ENCODE measurements at places on chromosomes 5 and 9.

DNA sequence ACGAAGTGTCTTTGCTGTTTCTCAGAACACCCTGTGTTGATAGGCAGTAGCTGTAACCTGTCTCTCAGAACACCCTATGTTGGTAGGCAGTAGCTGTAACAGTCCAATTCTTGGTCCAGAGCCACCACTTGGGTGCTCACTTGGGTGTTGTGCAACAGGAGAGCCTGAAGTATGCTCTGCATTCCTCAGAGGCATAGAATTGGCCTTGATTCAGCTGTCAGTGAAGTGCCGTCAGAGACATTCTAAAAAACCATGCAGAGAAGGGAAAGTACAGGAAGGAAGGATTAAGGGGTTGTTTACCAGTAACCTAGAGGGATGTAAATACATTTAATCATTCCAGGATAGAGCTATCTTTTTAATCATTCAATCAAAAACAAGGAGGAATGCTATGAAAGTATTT, 231.2 kb downstream of the ARRDC3 start:
- no peak for DNase-seq

DNA sequence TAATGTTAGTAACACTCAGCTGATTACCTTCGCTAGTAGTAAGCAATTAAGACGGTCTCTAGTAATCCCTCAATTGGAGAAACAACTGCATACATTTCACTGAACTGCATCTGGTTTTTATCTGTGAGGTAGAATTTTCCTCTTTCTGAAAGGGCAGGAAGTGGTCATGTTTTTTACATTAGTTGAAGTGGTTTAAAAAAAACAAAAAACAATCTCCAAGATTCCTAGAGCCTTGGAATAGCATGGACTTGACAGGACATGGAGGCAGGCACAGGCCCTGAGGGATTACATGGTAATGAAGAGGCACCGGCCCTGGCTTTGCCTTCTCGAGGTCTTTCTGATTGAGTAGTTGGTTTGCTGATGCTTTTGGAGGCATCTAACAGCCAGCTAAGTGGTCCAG, 25.8 kb downstream of the THBS4 start:
- no peak for DNase-seq

- no peak for DNase-seq
Observed at GRCh38 chr5:124192716-124193115, 553.7 kb downstream of the ZNF608 start.

DNA sequence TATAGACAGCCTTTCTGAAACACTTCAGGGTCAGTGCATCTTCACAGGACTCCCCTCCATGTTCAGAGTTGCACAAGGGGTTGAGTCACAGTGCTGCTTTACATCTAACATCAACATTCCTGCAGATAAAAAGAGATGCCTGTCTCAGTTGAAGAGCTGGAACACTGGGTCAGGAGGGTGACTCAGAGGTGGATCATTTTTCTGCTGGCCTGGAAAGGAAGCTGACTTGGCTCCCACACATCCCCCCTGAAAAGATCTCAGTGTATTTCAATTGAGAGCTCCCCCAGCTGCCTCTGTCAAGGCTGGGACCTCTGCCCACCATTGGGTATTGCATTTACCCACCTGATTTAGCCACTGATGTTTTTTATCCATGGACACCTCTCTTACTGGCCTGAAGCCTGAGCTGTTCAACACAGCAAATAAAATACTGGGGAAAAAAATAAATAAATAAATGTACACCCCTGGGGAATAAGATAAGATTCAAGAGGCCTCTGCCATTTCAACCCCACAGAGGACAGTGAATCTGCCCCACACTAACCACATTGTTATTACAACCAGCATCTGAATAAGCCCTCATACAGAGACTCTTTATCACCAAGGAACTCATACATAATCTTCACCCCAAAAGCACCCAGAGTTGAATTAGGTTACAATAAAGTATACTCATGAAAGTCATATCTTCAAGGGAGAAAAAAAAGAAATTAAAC, 716.4 kb downstream of the SEMA5A start:
- DNase-seq, result no peak

GRCh38 chr9:136243631-136244030, 2.0 kb downstream of the QSOX2 start:
- DNase-seq, result no peak

- DNase-seq, result no peak
Observed at GRCh38 chr5:43396762-43397304, 15.4 kb downstream of the CCL28 start.

DNA sequence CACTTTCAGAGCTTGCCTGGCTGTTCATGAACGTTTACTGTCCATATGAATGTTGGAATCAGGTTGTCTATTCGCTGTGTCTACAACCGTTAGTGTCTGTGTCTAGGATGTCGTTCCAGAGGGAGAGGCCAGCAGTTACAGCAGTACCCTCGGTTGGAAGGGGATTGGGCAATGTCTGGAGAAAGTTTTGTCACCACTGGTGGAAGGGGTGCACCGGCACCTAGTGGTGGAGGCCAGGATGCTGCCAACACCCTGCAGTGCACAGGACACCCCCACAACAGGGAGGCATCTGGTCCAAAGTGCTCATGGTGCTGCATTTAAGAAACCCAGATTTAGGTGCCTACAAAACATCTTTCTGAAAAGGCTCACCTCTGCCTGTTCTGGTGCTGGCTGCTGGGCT, 220.7 kb downstream of the FANCC start:
- DNase-seq, result no peak

DNA sequence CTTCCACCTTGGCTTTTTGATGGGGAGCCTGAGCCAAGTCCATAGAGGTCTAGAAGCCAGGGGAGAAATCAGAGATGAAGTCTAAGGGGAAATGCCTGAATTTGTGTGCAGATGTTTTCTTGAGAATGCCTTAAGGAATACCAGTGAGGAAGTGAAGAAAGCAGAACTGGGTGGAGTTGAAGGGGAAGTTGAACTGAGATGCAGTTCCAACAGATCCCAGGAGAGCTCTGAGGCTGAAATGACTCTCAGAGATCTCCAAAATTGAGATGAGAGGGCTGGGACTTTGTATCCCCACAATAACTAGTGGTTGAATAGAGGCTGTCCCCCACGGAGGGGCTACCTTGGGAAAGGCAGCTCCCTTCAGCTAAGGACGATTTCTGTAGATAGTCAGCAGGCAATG, 197.1 kb downstream of the ZNF462 start:
- no peak for DNase-seq

All from glomerular endothelial cell (primary cell).